NCI-H1417 treated with DMSO at 0.1 percent for 48 hours (cell line): ENCODE measurements at places on chromosomes 12 and 14.

- DNase-seq: no peak
These were observed 975 bp downstream of the OGFOD2 start for GRCh38 chr12:122975790-122976647.

DNA sequence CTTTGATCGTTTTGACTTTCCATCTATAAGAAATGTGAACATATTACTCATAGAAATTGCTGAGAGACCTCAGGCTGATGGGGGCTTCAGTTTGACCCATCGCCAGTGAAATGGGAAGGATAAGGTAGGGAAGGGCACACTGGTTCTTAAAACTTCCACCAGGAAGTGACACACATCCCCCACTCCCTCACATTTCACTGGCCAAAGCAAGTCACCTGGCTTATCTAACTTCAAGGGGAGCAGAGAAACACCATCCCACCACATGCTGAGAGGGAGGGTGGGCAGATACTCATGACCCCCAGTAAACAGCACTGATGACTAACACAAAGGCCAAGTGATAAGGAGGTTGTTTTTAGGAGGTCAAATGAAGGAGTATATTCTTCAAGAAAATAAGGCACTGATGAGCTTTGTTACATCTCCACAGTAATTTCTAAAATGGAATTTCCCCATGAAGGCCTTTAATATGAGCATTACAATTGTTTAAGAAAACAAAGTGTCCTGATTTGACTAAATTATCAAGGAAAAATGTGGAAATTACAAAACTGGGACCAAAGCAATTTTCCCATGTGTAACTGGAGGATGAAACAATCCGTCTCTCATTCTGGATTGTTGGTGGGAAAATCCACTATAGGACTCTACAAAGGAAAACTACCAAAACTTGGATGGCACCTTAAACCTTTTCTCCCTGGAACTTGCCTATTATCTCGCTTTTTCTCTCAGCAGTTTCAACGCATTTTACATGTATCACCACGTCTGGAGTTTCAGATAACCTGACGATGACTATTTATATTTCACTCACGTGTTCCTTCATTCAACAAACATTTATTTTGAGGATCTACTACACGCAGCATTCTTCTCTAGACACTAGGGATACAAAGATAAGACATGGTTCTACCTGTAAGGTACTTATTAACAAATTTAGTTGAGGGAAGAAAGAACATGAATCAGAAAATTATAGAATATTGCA is 91.8 kb upstream of the EEA1 start:
- DNase-seq: no peak

DNA sequence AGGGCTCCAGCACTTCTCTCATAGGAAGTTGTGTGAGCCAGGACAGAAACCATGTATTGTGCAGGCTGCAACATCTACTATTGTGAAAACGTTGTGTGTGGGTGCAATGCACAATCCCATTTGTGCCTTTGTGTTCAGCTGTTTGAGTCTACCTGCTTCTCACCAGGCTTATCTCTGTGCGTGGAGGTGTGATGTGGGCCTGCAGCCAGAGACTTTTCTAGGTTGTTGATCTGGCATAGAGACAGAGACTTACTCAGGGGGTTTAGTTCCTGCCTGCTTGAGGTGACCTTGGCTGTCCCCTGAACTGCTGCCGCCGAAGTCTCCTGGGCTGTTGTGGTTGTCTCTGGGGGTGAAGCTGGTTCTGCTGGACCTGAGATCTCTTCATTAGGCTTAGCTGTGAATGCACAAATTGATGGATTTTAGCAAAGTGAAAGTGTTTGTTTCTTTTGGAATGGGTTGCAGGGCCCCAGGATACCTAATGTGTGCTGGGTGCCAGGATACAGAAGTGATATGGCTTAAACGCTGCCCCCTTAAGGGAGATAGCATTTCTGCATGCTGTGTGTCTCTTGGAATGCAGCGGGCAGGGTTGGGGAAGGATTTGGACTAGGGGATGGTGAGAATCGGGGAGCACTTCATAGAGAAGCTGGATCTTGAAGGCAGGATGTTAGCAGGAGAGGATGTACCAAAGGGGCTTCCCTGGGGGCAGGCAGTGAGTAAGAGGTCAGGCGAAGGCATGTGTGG is 2.5 kb downstream of the LACRT start:
- no peak for DNase-seq

DNA sequence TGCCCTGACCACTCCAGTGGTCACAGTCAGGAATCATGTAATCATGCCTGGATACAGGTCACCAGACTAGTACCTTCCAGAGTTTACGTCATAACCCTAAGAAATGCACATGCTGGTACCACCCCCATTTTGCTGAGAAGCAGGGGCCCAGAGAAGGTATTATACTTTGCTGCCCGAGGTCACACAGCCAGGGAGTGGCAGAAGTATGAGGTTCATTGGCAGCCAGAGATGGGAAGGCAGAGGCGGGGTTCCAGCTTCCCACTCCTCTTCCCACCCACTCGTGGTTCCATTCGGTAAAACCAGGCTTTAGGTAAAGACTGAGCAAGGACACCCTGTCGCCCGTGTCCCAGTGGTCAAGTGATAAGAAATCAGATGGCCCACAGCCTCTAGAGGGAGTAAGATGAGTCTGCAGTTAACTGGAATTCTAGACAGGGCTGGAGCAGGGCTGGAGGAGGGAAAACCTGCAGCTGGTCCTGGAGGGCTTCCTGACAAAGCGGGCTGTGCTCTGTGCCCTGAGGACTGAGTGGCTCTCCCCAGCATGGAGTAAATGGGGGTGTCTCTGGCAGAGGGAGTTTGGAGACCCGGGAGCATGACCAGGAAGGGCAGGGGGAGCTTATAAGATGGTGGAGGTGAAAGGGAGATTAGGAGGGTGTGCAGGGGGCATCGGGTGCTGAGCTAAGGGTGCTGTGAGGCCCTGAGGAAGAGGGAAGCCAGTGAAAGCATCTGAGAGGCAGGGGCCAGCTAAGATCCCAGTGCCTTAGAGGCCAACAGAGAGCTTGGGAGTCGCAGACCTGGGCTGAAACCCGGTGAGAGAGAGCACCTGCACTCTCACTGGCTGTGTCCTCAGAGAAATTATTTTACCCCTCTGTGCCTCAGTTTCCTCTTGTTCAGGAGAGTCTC is 5.7 kb downstream of the FAM222A start:
- DNase-seq: no peak

GRCh38 chr12:40198601-40199000 is 26.2 kb upstream of the LRRK2 start:
- no peak for DNase-seq

GRCh38 chr14:22896760-22897159 is 13.7 kb downstream of the REM2 start:
- DNase-seq: no peak

DNA sequence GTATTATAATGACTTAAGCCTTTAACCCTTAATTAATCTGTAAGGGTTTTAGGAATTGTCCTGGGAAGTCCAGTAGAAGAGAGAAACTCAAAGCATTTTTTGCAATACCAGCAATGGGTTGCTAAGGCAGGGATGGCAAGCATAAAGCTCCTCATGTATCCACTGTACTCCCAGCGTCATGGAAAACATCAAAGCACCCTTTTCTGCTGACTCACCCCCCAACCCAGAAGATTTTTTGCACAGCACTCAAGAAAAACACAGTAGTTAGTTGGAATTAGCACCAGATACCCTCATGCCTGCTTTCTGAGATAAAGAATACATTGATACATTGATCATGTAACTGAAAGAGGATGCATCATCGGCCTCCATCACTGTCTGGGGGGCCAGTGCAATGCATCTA is 199.1 kb upstream of the CNOT2 start:
- DNase-seq: no peak
